ENCODE measurements at places on chromosomes 16 and 17. TPM values are rescaled to one million over a fixed set of nuclear protein-coding genes. Genes with fewer than 3 reads are reported as not detected.

GRCh38 chr16:4180511-4180910, 61.4 kb downstream of the SRL start:
- no peak for ATAC-seq

DNA sequence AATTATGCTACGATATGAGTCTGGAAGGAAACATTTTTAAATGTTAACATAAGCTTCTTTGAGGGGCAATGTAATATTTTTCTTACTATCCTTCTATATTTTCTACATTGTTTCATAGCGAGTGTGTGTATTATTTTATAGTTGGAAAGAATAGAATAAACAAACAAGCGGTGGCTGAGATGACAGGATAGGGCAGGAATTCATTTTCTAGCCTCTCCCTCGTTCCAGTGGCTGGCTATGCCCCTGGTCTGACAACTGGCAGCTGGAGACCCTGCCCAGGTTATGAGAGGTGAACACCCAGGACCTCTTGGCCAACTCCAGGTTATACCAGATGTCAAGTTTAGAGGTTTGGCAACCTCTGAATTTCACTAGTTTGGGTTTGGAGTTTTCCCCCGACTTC, 14.5 kb upstream of the TNRC6C start:
- no peak for ATAC-seq

DNA sequence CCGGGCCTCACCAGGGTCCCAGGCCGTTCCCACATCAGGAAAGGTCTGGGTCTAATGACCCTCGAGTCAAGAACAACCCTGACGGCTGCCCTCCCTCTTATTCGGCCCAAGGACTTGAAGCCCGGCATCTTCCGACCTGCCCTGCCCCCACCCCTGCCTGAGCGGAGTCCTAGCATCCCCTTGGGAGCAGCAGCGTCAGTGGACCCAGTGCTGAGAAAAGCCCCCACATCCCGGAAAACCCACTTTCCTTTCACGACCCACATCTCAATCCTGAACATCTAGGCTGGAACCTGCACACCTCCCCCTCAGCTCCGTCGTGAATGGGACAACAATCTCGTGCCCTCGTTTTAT, 769 bp downstream of the TMEM88 start:
- ATAC-seq, result no peak

DNA sequence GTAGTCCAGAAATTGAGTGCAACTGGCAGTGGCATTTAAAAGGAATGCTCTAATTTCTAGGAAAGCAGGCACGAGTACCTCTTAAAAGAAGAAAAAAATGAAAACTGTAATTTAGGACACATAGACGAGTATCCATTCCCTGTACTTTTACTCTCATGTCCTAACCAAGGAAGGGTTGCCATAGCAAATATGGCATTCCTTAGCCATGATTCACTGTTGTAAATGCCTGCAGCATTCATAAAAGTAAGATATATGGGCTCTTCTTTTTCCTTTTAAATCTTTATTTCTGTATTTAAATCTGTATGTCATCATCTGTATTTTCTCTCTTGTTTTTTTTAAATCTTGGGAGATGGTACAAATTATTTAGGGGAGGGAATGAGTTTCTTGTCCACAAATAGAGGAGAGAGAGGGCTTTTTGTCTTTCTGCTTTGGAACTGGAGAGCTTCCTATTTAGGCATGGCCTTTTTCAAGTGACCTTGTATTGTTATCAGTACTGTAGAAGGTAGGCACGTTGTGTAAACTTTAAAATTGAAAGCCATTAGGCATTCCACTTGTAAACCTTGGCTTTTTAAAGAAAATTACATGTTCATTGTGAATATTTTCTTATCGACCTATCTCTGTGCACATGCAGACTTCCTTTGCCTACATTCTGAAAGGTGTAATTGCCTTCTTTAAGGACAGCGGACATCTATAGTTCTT, 50.0 kb downstream of the TENT4B start:
- peak; percentile 75 for ATAC-seq

The TVP23B gene
- 30.7 TPM for total RNA-seq

The MAPT gene
- 2.3 TPM for total RNA-seq
